ENCODE measurements at places on chromosomes 2 and 18.

DNA sequence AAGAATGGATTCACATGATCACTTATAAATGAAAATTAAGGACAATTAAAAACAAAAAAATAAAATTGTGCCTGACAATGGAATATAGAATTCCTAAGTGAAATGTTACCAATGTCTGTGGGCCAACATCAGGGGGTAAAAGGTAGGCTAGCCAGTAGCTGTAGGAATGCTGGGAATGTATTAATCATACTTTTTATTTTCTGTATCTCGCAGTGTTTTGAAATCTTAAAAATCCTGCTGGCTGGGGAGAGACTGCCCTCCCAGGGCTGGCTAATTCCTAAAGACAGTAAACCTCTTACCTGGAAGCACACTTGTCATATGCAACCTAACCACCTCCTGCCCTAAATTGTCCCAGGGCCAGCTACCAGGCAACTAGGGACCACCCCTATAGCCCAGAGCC is 69.8 kb downstream of the REV1 start:
- no peak for DNase-seq

GRCh38 chr18:78519394-78520062 is 460.1 kb upstream of the SALL3 start:
- no peak for DNase-seq

DNA sequence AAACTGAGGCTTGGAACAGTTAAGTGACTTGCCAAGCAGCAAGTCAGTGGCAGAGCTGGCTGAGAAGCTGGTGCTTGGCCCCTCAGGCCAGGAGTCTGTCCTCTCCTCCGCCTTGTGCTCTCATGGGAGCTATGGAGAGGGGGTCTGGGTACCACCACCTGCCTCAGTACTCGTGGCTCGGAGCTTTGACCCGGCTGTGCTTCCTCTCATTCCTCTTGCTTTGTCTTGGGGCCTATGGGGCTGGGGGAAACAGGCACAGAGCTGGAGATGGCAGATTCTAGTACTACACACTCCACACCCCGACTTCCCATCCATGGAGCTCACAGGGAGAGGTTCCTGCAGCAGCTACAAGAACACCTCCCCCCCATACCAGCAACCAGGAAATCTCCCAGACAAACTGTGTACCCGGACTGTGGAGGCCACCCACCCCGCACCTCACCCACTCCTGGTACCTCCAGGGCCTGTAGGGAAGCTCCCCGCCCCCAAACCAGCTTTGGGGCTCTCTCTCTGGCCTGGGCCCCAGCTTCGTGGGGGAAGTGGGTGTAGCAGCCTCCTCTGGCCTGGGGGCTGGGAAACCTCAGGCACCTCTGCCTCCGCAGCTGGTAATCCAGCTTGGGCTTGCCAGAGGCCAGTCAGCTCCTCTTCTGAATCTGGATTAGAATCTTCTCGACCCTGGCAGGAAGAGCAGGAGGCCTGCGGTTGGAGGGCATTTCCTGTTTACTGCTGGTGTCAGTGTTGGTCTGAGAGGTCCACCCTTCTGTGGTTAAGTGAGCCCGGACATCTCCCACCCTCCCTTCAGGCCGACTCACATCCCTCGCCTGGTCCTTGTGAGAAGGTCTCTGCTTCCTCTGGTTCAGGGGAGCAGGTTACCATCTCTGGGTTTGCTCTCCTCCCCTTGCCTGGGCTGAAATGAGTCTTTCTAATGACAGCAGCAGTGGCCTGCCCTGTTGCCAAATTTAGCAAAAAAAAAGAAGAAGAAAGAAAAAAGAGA is 22.3 kb upstream of the RHOB start:
- no peak for DNase-seq

DNA sequence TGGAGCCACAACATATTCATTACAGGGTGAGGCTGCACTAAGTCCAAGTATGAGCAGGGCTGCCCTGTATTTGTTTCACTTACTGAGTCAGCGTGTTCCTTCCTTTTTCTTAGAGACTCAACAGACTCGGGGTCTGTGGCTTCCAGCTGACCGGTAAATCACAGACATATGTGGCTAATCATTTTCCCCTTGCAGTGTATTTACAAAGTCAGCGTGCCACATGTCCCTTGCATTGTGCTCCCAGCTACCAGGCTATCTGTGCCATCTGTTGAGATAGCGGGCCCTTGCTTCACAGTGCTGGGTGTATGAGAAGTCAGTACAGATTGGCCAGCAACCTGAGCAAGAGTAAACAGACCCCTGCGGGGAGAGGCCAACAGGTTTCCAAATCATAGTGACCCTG is 254.3 kb downstream of the LRRTM1 start:
- DNase-seq: no peak

DNA sequence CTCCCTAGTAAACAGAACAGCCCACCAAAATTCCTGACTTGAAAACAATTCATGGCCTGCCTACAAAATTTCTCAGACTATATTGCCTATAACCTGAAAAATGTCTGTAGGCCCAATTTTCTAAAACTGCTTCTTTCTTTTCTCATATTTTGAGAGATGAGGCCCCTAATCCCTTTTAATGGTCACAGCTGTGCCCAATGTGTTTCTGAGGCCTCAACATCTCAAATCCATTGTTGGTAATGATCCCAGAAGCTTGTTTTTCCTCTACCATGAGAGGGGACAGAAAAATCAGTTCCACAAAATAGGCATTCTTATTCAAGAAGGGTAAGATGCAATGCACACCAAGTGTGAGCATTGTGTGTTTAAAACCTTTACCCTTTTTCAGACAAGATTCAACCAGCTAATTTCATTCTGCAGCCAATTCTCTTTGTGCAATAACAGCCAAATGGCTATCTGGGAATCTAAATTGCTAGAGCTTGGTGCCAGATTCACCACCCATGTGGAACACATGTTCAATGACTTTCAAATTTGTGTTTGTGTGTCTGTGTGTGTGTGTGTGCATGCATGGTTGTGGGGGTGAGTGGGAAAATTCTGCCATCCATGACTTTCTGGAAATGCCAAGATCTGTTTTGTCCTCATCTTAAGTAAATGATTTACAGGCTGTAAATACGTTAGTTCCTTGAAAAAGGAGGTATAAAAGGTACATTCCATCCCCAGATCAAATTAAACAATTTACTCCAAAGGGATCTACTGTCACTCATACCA is 319.5 kb downstream of the TNS1 start:
- DNase-seq: no peak

- DNase-seq: no peak
Measured at GRCh38 chr2:186883666-186884065, 34.7 kb upstream of the ZSWIM2 start.

DNA sequence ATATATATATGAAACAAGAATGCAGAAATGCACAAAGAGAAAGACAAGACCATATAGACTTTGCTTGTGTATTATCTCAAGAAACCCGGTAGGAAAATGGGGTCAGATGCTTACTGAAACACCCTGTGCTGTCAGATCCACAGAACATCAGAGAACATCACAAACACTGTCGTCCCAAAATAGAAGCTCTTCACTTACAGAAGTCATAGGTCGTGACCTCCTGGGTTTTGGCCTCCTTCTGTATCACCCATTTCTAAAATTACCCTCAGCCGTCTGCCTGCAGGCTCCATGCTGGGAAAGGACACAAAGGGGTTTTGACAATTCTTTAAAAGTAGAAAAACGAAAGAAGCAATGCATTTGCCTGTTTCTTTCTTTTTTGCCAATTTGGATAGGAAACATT is 137.9 kb downstream of the PAX3 start:
- no peak for DNase-seq

GRCh38 chr2:111030260-111030891 is 90.3 kb upstream of the BCL2L11 start:
- no peak for DNase-seq

DNA sequence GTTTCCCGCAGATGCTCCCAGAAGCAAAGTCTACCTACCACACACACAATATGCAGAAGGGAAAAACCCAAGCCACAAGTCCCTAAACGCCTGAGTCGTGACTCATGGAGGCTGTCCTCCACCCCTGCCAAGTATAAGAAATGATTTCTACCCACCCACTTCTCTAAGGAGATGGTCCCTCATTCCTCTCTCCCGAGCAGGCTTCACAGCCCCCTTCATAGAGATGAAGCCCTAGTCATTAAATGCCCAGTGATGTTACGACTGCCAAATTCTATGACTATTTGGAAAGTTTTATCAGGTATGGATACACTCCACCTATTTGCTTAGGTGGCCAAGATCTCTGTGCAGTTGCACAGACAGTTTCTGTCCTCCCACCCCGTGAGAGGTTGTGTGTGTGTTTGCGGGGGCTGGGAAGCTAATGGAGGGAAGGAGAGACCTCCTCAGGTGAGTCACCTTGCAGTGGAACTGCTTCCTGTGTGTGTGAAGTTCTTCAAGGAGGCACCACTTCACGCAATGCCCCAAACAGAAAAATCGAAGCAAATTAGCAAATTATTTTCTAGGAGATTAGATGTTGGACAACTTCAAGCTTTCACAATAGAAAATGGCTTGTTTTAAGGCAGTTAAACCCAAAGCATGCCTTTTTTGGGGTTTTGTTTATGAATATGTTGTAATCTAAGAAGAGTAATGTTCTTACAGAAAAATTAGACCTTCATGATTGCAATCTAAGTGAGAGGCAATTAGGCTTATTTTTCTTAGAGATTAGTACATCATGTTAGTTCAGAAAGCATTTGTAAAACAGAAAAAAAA is 175.2 kb downstream of the TGIF1 start:
- DNase-seq: peak; percentile 50

- peak; percentile 33 for DNase-seq
Measured at GRCh38 chr2:100580367-100581276, 17.8 kb downstream of the PDCL3 start.

DNA sequence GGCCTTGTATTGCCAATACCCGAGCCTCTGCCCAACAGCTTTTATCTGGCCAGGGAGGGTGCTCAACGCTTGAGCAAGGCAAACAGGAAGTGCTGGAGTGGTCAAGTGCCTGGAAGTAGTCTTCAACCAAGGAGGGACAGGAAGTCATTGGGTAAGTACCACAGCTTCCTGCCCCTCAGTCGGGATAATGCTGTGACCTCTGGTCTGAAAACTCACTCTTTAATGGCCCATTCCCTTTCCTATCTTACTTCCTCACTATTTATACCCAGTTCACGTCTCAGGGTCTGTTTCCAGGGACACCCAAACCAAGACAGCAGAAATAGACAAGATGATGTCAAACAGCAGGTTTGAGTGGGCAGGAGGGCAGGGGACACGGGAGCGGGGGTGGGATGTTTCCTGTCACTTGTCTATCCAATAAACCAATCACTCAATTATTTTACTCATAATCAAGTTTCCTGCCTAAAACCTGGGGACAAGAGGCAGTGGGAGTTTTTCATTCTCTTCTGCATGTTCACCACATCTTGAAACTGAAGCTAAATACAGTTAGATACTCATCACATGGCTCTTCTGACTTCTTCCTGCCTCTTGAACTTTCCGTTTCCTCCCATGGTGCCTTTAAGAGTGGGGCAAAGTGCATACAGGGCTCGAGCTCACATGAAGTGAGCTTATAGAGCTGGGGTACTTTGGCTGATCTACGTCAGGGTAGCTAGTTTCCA is 68.9 kb upstream of the CAB39 start:
- peak; percentile 57 for DNase-seq

DNA sequence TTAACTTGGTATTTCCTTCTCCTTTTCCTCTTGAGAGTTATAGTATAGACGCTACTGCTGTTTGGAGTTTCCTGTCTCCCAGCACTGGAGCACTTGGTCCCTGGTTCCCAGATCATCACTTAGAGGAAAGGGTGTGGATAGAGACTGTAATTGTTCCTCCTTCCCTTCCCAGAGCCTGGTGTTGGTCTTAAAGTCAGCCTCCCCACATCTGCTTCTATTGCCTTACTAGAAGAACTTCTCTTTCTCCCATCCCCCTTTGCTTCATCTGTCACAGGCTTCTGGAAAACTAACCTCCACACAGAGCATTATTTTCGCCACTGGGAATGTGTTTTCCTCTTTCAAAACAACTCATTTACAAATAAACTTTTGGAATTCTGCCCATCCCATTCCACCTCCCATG is 131.0 kb downstream of the CCDC85A start:
- no peak for DNase-seq

All from activated CD4-positive, alpha-beta T cell treated with anti-CD3 and anti-CD28 coated beads, Interleukin-2, amount 50 U/mL, for 4 hours (primary cell).